ENCODE measurements at places on chromosomes 7 and 10.

GRCh38 chr7:111401516-111401915, 160.8 kb downstream of the IMMP2L start:
- DNase-seq: no peak

DNA sequence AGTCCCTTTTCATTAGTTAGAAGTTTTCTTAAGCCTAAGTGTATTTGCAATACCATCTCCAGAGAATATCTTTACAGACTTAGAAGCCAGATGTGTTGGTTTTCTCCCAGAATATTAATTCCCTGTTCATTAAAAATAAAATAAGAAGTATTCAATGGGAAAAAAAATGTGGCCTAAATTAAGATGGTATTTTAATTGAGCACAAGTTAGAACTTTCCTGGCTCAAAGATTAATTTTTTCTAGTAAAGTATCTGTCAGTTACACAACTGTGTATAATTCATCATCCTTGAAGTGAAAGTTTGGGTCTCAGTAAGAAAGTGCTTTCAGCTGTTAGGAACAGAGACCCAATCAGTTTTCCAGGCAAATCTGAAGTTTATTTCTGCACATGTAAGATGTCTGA, 1179.5 kb upstream of the C7orf33 start:
- no peak for DNase-seq

- DNase-seq: no peak
Observed at GRCh38 chr7:5892498-5892897, 6.0 kb upstream of the CCZ1 start.

DNA sequence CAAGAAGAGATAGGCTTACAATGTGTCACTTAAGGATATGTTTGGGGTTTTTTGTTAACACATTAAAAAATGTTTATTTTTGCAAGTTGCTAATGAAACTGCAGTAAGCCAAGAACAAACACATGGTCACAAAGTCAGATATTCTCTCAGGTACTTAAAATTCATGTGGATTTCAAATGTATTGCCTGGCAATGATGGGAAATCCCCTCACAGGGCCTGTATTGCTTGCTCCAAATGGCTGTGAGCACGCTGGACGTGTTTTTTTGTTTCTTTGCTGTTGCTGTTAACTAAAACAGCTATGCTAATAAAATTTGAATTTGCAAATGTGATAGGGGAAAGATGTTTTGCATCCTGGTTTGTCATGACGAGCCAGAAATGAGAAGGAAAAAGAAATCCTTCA, 3.8 kb upstream of the CELF2 start:
- DNase-seq: no peak

GRCh38 chr10:11183015-11183414, 165.3 kb downstream of the CELF2 start:
- no peak for DNase-seq

- DNase-seq: no peak
Observed at GRCh38 chr10:49273626-49274025, 25.3 kb upstream of the C10orf71 start.

DNA sequence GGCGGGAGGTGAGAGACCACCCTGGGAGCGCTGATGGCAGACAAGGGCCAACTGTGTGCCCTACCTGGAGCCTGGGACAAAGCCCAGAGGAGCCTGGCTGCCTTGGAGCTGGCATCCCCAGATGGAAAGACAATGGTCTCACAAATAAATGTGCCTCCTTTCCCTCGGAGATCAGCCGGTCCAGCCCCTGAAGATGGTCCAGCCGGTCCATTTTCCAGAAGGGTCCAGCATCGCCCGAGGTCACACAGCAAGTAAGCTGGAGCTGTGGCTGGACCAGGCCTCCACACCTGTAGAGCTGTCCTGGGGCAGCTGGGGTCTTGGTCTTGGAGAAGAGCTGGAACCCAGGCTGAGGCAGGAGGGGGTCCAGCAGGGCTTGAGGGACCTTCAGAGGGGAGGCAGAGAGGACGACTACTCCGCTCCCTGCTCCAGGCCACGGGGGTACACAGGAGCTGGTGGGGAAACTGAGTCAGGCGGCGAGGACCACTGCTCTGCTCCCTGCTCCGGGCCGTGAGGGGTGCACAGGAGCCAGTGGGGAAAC, 3.6 kb downstream of the ELFN1 start:
- DNase-seq: no peak

DNA sequence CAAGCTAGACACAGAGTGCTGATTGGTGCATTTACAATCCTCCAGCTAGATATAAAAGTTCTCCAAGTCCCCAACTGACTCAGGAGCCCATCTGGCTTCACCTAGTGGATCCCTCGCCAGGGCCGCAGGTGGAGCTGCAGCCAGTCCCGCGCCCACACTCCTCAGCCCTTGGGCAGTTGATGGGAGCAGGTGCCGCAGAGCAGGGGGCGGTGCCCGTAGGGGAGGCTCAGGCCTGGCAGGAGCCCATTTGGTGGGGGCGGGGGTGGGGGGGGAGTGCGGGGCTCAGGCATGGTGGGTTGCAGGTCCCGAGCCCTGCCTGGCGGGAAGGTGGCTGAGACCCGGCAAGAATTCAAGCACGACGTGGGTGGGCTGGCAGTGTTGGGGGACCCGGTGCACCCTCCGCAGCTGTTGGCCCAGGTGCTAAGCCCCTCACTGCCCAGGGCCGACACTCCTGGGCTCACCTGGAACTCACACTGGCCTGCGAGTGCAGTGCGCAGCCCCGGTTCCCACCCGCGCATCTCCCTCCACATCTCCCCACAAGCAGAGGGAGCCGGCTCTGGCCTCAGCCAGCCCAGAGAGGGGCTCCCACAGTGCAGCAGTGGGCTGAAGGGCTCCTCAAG, 101.7 kb downstream of the ZNF438 start:
- DNase-seq: no peak

DNA sequence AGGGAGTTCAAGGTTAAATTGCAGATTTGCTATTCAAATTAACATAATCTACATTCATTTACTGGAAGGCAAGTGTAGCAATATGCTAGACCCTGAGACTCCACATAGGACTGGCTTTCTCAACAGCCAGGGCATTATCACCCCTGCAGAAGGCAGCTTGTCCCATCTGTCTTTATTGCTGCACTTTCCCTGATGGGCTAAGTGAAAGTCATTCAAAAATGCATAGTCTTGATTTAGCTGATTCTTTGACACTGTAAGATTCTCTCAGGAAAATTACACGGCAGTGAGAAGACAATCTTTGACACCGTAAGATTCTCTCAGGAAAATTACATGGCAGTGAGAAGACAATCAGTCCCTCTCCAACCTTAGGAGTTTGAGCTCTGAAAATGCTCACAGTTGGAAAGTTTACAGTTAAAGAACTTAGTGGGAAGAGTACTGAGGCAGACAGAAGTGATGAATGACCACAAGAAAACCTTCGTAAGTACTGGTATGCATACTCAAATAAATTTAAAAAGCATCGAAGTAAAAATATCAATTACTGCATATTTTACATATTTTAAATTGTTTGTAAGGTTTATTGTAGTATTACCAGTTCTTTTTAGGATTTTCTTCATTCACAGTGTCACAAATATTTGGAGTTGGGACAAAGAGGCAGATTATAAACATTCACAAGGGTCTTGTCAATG, 88.9 kb downstream of the RAPGEF5 start:
- DNase-seq: no peak

DNA sequence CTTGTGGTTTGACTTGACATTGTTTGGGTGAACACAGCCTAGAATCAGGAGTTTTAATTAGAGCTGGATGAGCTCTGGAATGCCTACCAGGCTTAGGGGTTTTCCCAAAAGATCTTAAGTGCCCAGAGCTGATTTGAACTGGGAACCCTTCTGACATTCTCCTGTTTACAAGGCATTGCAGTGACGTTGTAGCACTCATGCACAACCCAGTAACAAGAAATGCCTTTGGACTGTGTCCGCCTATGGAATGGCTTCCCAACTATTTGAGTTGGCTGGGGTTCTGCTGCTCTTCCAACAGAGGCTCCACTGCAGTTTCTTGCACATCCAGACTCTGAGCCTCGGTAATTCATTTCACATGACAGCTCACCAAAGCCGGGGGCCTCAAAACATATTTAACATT, 76.7 kb upstream of the MKX start:
- no peak for DNase-seq

DNA sequence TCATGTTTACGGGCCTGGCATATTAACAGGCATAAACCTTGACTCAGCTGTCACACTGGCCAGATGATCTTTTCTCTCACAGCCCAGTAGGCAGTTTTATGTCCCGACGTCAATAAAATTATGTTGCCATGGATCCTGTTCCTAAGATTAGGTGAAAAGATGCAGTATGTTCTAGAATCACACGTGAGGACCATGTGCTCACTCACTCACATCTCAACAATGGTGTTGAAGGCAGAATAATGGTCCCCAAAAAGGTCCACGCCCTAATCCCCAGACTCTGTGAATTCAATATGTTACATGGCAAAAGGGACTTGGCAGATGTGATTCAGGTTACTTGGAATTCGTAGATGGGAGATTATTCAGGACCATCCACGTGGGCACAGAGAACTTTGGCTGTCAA, 3.5 kb downstream of the DOCK1 start:
- DNase-seq: no peak

- no peak for DNase-seq
Observed at GRCh38 chr7:44269417-44269816, 56.0 kb downstream of the CAMK2B start.

DNA sequence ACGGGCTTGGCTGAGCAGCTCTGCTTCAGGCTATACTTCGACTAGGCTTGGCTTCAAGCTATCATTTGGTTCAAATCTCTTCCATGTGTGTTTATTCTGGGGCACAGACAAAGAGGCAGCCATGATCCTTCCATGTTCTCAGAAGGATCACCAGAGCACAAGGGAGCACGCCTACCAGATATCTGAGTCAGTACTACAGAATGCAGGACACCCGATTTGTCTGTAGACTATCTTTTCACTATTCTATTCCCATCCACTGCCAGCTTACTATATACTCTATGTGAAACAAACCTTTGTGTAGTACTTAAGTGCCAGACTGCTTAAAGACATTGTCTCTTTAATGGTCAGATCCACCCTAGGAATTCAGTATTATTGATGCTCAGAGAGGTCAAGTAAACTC, 35.1 kb downstream of the CH25H start:
- no peak for DNase-seq

DNA sequence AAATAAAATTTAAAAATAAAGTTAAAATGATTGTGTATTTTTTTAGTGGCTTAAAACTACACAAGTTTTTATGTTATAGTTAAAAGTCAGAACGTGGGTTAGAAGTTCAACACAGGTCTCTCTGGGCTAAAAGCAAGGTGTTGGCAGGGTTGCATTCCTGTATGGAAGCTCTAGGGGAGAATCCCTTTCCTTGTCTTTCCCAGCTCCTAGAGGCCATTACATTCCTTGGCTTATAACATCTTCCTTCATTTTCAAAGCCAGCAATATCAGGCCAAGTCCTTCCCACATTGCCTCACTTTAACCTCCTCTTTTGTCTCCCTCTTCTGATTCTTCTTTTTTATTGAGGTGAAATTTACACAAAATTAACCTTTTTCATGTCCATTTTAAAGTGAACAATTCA, 52.4 kb upstream of the EEPD1 start:
- no peak for DNase-seq

DNA sequence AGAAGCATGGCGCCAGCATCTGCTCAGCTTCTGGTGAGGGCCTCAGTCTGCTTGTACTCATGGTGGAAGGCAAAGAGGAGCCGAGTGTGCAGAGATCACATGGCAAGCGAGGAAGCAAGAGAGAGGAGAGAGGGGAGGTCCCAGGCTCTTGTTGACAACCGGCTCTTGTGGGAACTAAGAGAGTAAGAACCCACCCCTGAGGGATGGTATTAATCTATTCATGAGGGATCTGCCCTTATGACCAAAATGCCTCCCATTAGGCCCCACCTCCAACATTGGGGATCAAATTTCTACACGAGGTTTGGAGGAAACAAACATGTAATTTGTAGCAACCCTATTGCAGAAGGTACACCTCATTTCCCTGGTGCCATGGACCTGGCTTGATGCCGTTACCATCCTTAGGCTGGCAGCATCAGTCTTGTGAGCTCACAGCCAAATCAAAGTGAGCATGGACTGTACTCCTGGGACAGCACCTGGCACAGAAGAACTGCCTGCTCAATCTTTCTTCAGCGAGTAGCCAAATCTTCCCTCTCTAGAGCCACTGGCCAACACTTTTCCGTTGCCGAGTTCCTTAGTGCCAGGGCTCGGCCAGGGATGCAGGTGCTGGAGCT, 6.5 kb downstream of the BTBD16 start:
- no peak for DNase-seq

GRCh38 chr7:128867842-128868623, 5.4 kb downstream of the ATP6V1F start:
- no peak for DNase-seq

DNA sequence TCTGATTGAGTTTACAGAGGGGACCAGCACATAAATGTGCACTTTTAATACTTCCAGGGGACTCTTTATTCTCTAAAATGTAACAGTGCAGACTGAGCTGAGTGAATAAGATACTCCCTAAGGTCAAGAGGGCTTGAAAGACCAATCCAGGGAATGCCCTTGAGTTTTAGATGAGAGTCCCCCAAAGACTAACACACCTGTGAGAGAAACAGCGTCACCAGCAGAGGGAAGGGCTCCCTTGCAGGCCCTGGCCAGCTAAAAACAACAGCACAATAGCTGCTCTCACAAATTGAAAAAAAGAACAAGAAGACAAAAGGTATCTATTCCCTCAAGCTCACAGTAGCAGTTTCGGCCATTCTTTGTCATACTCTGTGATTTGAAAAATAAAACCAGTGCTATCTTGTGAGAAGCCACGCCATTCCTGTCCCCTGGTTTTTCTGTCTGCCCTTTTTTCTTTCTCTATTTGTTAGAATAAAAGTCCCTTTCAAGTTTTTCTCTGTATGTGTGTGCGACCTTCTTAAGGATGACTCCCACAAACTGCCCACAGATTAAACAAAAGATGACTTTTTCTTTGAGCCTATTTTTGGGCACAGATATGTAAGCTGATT, 230.4 kb upstream of the BMPER start:
- DNase-seq: no peak

DNA sequence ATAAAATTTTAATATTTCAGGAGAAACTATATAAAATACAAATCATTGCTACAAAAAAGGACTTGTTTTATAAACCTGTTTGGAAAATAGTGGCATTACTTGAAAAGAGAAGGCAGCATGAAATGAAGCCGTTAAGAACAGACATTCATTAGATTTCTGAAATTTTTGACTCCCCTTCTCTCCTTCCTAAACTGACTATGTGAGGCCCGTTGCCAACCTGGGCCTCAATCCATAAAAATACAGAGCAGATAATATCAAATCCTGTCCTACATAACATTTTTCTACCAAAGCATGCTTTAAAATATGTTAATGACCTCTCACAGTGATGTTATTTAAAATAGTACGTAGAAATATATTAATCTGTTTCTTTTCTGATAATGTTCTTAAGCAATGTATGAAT, 34.5 kb upstream of the ING3 start:
- no peak for DNase-seq

DNA sequence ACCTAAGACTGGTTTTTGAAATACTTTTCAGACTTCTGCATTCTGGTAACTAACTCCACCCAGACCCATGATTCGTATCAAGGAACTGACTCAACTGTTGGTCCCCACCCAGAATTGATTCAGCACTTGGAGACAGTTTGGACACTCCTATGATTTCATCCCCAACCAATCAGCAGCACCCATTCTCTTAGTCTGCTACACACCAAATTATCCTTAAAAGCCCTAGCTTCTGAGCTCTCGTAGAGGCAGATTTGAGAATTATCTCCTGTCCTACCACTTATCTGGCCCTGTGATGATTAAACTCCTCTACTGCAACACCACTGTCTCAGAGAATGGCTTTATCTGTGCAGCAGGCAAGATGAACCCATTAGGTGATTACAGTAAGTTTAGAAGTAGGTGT, 7.7 kb upstream of the GSTO1 start:
- DNase-seq: no peak

All from stimulated activated CD8-positive, alpha-beta memory T cell treated with anti-CD3 and anti-CD28 coated beads, Interleukin-15, amount 100 ng/mL, for 48 hours (primary cell).